Endodermal cell (in vitro differentiated cells): ENCODE measurements at places on chromosomes 1 and 21. TPM values are rescaled to one million over a fixed set of nuclear protein-coding genes. Genes with fewer than 3 reads are reported as not detected.
A peak's percentile ranks its signal among the peaks of the same experiment; 100 is the strongest.

Gene PRKCZ
- total RNA-seq = 45.8 to 56.7 TPM (median 49.9 TPM) in 3 replicates

Gene KCND3
- 0.07 and 0.13 TPM in 2 replicates for total RNA-seq

Gene KRTAP10-3
- total RNA-seq = 1.0 TPM in 1 of 3 replicates, not detected in the others

GRCh38 chr1:172530000-172530399 lies 3.0 kb upstream of the SUCO start:
- DNase-seq = no peak

- peak; percentile 75 for DNase-seq
Observed at GRCh38 chr1:246117066-246117791, 389.9 kb downstream of the SMYD3 start.

GRCh38 chr21:17050646-17051045 lies 462.2 kb upstream of the CXADR start:
- DNase-seq = no peak

- DNase-seq = no peak
Observed at GRCh38 chr1:214623430-214623829, 20.4 kb downstream of the CENPF start.
